GDM1 (cell line): ENCODE measurements at places on chromosomes 5 and 9.

DNA sequence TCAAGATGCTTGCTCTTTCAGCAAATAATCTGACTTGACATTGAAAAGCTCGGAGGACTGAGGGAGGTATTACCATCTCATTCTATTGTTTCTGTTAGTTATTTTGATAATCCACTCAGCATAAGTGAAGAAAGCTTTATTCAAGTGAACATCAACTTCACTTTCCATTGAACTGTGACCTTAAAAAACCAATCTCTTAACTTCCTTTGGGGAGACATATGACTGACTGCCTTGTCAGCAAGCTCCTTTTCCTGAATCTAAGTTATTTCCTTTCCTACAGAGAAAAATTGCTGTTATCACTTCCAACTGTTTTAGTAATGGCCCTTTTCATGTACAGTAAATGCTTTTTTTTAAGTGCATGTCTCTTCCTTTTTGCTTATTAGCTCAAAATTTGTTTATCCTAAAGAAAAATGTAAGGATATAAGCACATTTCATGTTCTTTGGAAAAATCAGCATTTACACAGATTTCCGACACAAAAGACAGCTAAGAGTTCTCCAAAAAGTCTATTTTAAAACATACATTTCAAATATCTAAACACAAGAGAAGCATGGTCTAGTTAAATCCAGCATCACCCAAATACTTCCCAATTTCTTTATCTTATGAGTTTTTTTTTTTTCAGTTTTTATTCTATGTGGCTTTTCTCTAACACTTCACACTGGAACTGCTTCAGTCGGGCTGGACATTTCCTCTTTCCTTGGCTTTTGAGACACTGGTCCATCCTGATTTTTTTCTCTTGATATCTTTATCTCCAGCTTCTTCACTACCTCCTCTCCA lies 117.9 kb upstream of the DAB2 start:
- no peak for DNase-seq

DNA sequence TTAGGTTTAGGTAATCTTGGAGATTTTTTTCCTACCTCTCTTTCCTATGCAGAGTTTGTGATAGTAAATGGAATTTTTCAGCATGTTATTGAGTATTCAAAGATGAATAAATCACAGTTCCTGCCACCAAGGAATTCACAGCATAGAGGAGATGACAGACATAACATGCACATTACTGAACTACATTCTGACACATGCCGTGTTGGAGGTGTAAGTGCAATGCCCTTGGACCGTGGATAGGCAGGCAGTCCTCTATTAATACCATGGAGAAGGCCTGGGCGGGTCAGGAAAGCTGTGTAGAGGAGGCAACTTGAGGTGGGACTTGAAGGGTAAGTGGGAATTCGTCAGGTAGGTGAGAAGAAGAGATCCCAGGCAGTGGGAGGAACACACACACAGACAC lies 43.9 kb downstream of the MCCC2 start:
- DNase-seq: no peak

GRCh38 chr9:131951905-131952304 lies 127.8 kb downstream of the MED27 start:
- no peak for DNase-seq

- no peak for DNase-seq
Measured at GRCh38 chr5:14663734-14664269, 716 bp upstream of the OTULIN start.

- no peak for DNase-seq
Measured at GRCh38 chr5:111972080-111972479, 215.1 kb upstream of the NREP start.

- no peak for DNase-seq
Measured at GRCh38 chr9:27539479-27540441, 10.1 kb upstream of the MOB3B start.

- DNase-seq: no peak
Measured at GRCh38 chr5:77168161-77168878, 42.2 kb upstream of the PDE8B start.
